Peyer's patch (tissue), 4 donors: ENCODE measurements at places on chromosomes 6 and 20. TPM values are rescaled to one million over a fixed set of nuclear protein-coding genes. Genes with fewer than 3 reads are reported as not detected.

- no peak for DNase-seq
Observed at GRCh38 chr6:45652416-45652815, 274.7 kb upstream of the SUPT3H start.

DNA sequence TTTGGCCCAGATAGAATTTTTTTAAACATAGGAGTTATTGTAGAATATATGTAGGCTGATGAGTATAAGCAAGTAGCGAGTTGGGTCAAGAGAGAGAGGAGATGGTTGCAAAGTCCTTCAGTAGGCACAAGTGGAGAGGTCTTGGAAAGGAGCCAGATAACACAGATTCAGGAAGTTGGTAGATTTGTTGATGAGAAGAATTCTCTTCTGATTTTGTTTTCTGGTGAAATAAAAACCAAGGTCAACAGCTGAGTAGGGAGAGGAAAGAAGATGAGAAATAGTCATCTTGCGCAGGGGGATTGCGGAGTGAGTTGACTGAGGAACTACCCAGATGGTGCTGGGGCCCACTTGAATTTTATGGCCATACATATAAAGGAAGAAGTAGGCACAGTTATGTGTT is 17.4 kb upstream of the CD83 start:
- no peak for DNase-seq

DNA sequence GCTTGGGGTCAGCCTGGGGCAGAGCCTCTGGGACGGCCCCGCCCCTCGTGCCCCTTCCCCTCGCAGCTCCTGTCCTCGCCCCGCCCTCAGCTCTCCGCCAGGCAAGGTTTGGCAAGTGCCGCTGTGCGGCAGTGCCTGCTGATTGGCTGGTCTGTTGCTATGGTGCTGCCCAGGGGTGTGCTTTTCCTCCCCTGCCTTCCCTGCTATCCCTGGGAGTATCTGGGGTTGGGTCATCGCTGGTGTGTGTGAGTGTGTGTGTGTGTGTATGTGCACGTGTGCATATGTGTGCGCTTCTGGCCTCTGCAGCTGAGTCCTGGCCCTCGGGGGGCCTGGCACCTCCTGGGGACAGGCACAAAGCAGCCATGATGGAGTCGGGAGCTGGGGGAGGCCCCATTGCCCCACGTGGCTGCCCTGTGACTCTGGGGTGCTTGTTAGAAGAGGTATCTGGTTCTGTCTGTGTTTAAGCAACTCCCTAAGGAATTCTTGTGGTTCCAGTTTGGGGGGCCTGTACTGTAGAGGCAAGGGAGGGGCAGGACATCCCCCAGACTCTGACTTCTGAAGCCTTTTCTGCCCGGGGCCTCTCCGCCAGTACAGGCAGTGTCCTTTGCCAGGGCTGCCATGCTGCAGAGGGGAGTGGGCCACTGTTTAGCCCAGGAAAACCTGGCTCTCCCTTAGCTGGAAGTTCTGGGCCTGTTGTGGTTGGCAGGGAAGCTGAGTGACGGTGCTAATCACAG is 6.9 kb downstream of the RTEL1 start:
- no peak for DNase-seq

GRCh38 chr6:157276134-157276532 is 47.2 kb downstream of the TMEM242 start:
- peak; percentile 59 for DNase-seq

DNA sequence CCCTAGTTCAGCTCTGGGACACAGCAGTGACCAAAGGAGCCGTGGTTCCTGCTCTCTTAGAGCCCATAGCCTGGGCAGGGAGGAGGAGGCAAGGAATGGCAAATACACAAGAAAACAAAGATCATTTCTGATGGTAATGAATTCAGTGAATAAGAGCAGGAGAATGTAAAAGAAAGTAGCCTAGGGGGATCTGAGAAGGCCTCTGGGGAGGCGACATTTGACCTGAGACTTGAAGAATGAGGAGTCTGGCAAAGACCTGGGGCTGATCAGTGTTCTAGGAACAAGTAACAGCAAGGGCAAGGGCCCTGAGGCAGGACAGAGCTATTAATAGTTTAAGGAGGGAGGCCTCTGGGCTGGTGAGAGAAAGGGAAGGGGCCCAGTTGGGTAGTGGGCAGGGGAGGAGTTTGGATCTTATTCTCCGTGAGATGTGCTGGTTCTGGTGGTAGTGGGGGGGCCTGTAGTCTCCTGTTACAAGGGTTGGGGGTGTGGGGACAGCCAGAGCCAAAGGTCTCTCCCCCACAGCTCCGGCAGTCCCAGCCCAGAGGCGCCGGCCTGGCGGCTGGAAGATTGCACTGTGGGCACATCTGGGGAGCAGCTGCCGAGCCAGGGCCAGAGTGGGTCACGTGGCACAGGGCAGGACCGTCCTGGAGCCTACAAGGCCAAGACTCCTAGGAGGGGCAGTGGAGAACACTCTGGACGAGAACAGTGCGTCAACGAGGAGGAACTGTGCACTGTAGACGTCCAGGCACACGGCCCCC is 9.3 kb upstream of the ID1 start:
- peak; percentile 25 for DNase-seq

- no peak for DNase-seq
Observed at GRCh38 chr6:166470863-166471410, 88.2 kb upstream of the MPC1 start.

DNA sequence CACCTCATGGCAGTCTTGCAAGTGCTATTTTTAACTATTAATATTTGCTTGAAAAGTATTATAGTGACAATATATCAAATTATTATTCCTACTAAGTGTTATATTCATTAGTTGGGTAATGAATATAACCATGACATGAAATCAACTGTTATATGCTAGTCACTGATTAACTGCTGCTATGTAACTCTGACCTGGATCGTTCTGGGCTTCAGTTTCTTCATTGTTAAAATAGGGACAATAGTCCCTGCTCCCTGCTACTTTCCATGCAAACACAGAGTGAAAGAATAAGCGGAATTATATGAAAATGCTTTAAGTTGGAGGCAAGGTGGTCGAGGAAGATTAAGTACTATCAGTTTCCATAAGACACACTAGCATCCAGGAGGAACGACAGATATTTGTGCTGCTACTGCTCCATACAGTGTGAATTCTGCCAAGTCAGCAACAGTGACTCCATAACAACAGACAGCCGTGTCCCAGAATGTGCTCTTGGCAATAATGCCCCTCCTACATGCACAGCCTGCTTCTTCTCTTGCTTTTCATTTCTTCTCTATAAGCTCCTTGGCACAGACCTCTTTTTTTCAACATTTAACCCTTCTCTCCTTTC is 107.2 kb downstream of the CHD6 start:
- no peak for DNase-seq

GRCh38 chr6:163608204-163608644 is 193.7 kb downstream of the QKI start:
- DNase-seq, result no peak

- no peak for DNase-seq
Observed at GRCh38 chr20:41168281-41169161, 31.2 kb downstream of the PLCG1 start.

GRCh38 chr6:107715550-107716321 is 108.4 kb downstream of the SCML4 start:
- DNase-seq, result no peak

- DNase-seq, result no peak
Observed at GRCh38 chr20:32397567-32398084, 39.5 kb downstream of the ASXL1 start.

- no peak for DNase-seq
Observed at GRCh38 chr20:39800548-39800947, 838.4 kb downstream of the DHX35 start.

DNA sequence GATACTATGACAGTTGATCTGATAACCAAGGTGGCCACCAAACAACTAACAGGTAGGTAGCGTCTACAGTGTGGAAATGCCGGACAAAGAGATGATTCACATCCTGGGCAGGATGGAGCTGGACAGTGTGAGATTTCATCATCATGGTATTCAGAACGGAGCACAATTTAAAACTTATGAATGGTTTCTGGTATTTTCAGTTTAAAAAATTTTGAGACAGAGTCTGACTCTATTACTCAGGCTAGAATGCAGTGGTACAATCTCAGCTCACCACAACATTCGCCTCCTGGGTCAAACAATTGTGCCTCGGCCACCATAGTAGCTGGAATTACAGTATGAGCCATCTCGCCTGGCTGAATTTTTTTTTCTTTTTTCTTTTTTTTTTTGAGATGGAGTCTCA is 43.8 kb downstream of the CEP57L1 start:
- DNase-seq, result no peak

DNA sequence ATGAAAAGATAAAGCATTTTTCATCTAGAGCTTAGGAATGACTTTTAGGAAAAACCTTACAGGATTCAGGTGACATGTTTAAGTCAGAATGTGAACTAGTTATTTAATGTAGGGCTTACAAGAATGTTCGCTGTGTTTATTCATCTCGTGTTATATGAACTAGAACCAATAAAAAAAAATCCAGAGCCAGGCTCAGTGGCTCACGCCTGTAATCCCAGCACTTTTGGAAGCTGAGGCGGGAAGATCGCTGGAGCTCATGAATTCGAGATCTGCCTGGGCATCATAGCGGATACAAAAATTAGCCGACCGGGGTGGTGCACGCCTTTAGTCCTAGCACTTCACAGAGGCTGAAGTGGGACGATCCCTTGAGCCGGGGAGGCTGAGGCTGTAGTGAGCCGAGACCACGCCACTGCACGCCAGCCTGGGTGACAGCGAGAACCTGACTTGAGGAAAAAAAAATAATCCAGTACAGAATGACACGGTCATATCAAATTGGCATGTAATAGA is 46.3 kb downstream of the OR2B2 start:
- DNase-seq, result peak; percentile 24

DNA sequence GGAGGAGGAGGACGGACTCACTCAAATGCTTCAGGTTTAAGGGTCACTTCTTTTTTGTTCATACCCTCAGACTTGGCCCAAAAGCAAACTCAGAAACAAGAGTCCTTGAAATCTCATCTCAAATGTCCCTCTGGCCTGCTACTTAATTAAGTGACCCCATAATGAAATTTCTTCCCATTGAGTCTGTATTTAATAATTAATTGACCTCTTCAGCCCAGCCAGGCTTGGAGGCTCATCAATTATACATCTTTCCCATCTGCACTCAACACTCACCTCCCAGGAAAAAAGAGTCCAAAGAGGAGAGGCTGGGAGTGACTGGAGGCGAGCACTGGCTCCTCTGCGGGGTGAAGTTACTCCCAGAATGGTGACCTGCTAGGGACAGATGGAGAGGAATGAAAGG is 90.5 kb upstream of the EYA2 start:
- DNase-seq, result no peak

DNA sequence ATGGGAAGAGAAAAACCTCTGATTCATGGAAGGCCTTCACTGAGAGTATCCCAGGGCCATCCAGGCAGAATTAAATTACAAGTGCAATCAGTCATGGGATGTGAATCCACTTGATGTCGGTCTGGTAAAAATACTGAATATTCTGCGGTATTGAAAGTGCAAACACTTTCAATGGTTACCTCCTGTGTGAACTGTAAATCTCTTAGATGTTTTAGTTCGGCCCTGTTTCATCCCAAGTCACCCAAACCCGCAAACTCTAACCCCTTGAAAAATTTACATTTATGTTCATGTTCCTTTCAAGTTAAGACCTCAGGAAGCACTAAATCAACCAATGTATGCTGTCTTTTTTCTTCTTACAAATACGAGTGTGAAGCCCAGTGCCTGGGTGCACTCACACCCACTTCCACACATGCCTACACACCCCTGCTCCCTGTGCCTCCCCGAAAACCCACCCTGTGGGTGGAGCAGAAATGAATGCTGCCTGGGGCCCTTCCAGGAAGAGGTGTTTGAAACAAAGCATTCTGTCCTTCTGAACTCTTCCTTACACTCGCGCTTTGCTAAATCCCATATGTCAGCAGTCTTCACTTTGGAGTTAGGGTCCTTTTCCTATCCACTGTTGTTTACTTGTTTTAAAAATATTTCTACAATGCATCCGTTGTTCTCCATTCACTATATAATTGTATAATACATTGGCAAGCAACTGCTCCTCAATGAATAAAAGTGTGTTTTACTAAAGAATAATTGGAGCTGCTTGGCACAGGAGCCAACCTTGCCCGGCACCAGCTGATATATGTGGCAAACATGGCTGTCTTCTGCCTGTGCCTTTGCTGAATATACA is 62.7 kb downstream of the FYN start:
- DNase-seq, result no peak

GRCh38 chr6:34536251-34536958 is 19.7 kb downstream of the SPDEF start:
- DNase-seq, result no peak

GRCh38 chr6:42450477-42451332 is 1.0 kb downstream of the TRERF1 start:
- DNase-seq, result peak; percentile 52

DNA sequence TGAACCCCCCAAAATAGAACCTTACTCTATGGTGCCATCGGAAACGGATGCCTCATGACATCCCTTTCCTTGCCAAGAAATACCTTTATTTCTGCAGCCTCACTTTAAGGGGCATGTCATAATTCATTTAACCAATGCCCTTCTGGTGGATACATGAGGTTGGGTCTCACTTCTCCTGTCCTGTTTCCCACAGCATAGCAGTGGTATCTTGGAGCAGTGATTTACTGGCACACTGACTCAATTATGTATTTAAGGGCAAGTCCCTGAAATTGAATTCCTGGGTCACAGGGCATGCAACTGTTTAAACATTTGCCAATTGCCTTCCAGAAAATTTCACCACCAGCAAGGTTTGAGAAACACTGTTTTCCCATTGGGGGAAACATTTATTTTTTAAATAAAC is 639 bp upstream of the LBP start:
- DNase-seq, result no peak

DNA sequence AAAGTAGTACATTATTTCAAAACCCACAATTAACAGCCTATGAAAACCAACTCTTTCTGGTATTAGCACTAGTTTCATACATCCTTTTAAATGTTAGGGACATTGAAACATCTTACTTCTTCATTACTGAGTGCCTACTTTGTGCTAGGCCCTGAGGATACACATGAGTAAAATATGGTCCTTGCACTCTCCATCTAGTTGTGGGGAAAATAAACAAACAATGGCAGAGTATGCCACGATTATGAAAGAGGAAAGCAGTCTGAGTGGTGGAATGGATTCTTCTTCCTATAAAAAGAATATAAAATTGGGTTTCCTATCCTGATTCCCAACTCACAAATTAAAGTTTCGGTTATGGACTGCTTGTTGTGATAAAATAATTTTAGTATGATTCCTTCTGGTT is 84.9 kb downstream of the ATXN1 start:
- no peak for DNase-seq

- DNase-seq, result no peak
Observed at GRCh38 chr20:32516583-32517517, 68.3 kb downstream of the NOL4L start.

GRCh38 chr6:21751608-21752007 is 158.1 kb downstream of the SOX4 start:
- no peak for DNase-seq

TTK gene
- 2.5 TPM for total RNA-seq

SGK2 gene
- 98.0 TPM for total RNA-seq

HLA-DPA1 gene
- 39.2 TPM for total RNA-seq

SYNDIG1 gene
- total RNA-seq, result not detected

ISM1 gene
- total RNA-seq, result 1.1 TPM

TPBG gene
- 6.8 TPM for total RNA-seq

HRH3 gene
- not detected for total RNA-seq

RAB44 gene
- 0.53 TPM for total RNA-seq

RAD21L1 gene
- total RNA-seq, result not detected

SASH1 gene
- total RNA-seq, result 17.2 TPM

SUMO4 gene
- total RNA-seq, result 7.0 TPM

PCK1 gene
- 650 TPM for total RNA-seq

DNMT3B gene
- 0.85 TPM for total RNA-seq

WFDC10B gene
- total RNA-seq, result not detected

PSORS1C1 gene
- total RNA-seq, result not detected

SMLR1 gene
- 15.6 TPM for total RNA-seq

GGTLC1 gene
- not detected for total RNA-seq

FOXQ1 gene
- total RNA-seq, result not detected
